AG04450 (cell line): ENCODE measurements at places on chromosomes 13 and 19.

GRCh38 chr13:42487221-42487620 lies 86.7 kb upstream of the TNFSF11 start:
- no peak for DNase-seq

- DNase-seq, result no peak
Measured at GRCh38 chr13:51033421-51034185, 77.5 kb downstream of the C13orf42 start.

DNA sequence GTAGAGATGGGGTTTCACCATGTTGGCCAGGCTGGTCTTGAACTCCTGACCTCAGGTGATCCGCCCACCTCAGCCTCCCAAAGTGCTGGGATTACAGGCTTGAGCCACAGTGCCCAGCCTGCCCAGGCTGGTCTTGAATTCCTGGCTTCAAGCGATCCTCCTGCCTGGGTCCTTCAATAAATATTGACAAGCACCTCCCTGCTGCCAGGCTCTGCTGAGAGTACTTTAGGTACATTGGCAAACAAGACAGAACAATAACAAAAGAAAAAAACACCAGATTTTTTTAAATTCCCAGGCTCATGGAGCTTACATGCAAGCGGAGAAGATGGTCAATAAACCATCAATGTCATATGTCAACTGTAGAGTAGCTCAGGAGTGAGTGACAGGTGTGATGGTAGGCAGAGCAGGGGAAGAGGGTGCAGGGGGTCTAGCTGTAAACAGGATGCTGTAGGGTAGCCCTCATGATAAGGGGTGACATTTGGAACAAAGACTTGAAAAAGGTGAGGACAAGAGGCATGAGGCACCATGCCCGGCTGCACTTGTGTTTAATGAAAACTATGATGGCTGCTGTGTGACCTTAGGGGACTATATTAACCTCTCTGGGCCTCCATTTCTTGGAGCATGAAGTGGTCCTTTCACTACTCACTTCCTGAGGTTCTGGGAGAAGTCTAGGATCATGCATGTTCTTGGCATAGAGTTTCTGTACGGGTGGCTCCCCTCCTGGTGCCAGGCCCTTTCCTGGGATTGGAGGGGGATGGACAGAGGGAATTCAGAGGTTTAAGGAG lies 19.6 kb downstream of the SULT2B1 start:
- DNase-seq, result no peak

- no peak for DNase-seq
Measured at GRCh38 chr19:45587873-45588272, 3.3 kb upstream of the OPA3 start.

DNA sequence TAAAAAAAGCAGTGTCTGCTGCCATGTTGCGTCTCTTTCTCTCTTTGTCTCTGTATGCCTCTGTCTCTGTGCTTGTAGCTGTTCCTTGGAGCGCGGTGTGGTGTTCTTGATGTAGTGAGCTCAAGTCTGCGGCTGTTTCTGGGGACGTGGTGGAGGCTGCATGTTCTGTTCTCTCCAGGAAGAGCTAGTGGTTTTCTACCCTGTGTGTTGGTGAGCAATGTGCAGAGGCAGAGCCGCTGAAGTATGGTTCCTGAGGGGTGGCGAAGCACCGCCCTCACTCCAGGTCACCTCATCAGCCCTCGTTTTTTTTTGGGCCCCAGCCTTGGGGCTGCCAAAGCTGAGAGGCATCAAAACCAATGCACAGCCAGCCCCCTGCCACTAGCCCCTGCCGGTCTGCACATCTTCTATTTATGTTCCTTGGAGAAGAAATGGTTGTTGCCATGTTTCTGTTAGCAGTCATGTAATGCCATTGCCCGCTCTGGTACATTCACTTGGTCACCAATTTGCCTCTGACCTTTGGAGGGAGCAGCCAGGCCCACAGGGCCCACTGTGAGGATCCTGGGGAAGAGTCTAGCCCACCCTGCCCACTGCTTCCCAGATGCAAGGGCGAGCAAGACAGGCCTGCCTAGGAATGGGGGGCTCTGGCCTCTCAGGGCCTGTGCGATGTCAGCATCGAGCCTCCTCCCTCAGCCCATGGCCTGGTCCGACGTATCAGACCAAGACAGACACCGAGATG lies 7.2 kb downstream of the HNRNPL start:
- no peak for DNase-seq

DNA sequence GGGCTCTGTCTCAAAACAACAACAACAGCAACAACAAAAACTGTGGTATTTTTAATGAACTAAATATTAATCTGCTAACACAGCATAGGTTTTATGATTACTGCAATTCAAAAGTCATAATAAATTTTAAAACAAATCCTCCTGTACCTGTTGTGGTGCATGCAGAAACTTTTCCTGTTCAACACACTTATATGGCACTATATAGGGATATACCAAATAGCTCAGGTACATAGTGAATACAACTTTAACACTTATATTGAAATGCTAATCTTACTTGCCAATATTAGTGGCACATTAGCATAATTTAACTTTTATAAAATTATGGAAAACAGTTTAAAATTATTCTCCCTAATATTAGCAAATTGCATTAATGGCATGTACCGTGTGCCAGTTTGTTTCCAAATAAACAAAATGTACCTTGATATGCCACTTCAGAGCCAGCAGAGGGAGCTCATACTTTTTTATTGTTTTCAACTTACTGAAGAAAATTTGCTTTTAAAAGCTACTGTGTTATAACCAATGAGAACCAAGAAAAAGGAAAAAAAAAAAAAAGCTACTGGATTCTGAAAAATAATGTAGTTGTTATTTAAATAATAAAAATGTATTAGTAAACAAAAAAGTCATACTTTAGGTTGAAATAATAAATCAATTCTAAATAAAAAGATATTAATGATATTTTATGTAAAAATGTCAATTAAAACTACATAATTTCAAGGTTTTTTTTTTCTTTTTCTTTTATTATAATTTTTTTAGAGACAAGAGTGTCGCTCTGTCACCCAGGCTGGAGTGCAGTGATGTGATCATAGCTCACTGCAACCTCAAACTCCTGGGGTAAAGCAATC lies 18.0 kb upstream of the RBM26 start:
- peak; percentile 10 for DNase-seq
